Fibroblast of skin of abdomen (primary cell): ENCODE measurements at places on chromosomes 5 and 9.

- no peak for DNase-seq
Measured at GRCh38 chr5:62974623-62975022, 396.0 kb downstream of the LRRC70 start.

DNA sequence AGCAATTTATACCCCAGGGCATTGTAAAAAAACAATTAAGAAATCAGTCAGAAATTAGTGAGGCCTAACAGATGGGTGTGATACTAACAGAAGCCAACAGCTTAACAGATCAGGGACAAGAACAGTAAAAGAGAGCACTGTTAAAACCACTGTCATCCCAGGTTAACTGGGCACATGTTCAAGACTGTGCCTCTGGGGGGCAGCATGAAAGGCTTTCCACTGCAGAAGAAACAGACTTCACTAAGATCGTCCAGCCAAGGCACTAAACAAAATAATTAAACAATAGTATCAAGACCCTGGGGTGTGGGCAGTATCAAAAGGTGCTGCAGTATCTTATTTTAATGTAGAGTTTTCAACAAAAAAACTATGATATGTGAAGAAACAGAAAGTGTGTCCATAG lies 43.5 kb downstream of the FBN2 start:
- DNase-seq = no peak

DNA sequence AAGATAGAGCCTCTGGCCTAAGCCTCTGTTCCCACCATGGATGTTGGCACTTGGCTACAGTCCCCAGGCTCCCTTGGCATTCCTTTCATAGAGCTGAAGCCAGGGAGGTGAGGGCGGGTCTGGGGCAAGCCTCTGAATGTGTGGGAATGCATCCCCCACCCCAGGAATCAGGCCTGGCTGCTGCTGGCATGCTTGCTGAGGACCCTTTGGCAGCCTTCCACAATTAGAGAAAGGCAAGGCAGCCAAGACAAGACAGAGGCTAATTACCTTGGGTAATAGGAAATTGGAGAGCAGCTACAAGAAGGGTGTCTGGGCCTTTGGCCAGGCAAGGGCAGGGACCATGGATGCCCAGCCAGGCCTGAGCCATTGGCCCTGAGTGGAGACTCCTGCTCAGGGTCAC lies 204.4 kb upstream of the TRIM32 start:
- DNase-seq = no peak

DNA sequence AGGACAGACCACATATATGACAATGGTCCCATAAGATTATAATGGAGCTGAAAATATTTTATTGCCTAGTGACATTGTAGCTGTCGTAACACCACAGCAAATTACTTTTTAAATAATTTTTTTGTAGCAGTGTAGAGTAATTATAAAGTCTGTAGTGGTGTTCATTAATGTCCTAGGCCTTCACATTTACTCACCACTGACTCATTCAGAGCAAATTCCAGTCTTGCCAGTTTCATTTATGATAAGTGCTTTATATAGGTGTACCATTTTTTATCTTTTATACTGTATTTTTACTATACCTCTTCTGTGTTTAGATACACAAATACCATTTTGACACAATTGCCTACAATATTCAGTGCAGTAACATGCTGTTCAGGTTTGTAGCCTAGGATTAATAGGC lies 67.6 kb downstream of the TLE4 start:
- peak; percentile 38 for DNase-seq

- DNase-seq = peak; percentile 83
Measured at GRCh38 chr5:98769210-98769958, 4.1 kb upstream of the RGMB start.

DNA sequence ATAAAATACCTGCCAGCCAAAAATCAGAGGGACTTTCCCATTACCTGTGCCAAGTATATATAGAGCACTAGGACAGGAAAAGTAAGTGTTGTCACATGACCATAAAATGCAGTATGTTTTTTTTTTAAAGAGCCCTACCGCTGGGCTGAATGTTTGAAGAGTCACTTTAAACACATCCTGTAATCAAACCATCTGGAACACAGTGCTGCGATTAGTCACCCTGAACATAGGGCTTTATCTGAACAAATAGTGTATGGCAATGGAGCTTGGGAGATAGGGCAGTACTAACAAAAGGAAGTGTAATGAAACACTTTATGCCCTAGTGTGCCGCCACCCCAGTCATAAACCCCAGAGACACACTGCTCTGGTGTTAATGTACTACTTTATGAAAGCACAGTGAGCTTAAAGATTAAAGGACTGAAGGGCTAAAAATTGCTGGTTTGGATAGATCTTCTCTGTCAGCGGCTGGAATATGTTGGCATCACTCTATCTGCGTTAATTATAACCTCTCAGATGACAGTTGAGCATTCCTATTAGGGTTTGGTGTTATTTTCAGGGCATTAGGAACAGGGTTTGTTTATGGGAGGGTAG lies 90.4 kb downstream of the ZNF608 start:
- DNase-seq = peak; percentile 81

GRCh38 chr5:95583992-95584391 lies 29.1 kb downstream of the ARSK start:
- no peak for DNase-seq

GRCh38 chr5:135644816-135645215 lies 66.0 kb upstream of the CXCL14 start:
- no peak for DNase-seq

DNA sequence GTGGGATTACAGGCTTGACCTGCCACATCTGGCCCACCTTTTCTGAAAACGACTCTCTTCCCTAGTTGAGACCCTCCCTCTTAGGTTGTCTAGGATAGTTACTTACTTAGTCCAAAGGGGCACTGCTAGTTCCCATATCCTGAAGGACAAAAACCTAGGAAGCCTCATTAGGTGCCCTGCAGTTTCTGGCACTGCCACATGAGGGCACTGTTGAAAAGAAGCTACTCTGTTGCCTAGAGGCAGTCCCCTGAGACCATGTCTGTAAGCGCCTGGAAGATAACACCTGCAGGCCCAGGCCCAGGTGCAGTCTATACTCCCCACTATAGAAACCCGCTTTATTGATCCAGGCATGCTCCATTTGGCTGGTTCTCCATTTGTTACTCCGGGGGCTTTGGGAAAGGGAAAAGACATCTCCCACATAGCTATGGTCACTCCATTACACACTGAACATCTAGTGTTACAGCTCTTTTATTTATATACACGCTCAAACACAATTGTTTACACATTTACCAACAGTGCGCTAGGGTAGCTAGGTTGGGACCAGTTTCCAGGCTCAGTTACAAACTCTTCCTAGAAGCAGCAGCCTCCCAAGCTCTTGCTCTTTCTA lies 73.4 kb upstream of the PPARGC1B start:
- no peak for DNase-seq

- peak; percentile 81 for DNase-seq
Measured at GRCh38 chr5:4083591-4084337, 488.1 kb downstream of the IRX1 start.

GRCh38 chr9:129410226-129410625 lies 210.7 kb downstream of the C9orf50 start:
- DNase-seq = no peak

DNA sequence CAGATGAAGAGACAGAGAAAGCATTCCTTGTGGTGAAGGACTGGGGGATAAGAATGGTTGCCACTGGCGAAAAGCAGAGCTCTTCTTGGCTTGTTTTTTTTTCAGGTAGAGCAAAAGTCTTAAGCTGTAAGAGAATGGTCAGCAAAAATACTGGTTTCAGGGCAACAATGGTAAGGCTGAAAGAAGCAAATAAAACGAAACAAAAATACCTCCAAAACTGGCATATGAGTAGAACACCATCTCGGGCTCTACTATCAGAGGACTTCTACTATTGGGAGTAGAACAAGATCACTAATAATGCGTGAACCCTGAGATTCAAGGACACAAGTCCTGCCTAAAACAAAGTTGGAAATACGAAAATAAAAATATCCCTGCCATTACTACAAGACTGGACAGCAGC lies 1823.2 kb upstream of the CDH6 start:
- DNase-seq = no peak

GRCh38 chr5:126852091-126852571 lies 75.2 kb downstream of the LMNB1 start:
- DNase-seq = no peak

DNA sequence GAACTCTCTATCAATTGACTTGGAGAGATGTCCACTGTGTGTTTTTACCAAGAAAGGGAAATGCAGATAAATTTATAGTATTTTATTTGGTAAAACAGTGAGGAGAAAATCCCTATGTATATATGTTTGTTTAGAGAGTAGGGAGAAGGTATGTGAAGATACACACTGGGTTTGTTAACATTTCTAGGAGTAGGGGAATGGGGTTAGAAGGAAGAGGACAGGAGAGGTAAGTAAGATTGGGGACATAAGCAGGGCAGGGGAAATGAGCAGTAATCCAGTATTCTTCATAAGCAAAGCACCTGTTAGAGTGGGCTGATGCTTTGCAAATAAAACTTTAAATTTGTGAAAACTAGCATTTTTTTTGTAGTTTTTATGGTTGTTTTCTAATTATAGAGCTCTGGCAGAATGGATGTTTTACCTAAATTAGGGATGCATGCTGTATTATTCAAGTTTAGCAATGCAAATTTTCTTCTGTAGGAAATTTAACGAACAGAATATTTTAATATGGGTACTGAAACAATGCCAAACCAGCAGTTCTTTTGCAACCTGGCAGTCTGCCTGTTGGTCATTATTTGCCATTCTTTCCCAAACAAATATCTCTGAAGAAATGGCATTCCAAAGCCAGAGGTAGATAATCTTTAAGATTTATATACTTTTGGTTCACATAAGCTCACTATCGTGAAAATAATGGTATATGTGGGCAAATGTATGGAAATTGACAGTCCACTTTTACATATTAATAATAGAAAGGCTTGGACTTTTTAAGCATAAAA lies 19.4 kb upstream of the DCP2 start:
- no peak for DNase-seq
